Stimulated activated CD8-positive, alpha-beta memory T cell treated with anti-CD3 and anti-CD28 coated beads, Interleukin-12 subunit alpha, Interleukin-12 subunit beta, amount 100 ng/mL, for 4 hours (primary cell): ENCODE measurements at places on chromosomes 5 and 9.

DNA sequence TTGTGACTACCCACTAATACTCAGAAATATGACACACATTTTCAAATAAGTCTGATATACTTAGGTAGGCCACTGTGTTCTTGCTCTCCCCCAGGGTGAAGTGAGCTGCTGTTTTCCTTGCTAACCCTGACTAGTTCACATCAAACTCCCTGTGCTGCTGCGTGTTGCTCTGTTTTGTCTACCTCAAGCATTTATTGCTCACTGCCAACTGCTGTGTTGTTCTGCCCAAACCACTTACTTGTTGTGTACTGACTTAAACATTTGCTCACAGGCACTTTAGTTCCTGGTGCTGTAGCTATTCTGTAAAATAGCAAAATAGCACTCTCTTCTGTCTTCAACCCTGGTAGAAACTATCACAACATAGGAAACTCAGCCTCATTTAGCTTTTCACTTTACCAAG, 255.7 kb downstream of the HCN1 start:
- DNase-seq: no peak

- no peak for DNase-seq
Observed at GRCh38 chr9:136044207-136044970, 50.7 kb downstream of the NACC2 start.

- no peak for DNase-seq
Observed at GRCh38 chr9:122580360-122580759, 2.8 kb downstream of the OR1L8 start.

DNA sequence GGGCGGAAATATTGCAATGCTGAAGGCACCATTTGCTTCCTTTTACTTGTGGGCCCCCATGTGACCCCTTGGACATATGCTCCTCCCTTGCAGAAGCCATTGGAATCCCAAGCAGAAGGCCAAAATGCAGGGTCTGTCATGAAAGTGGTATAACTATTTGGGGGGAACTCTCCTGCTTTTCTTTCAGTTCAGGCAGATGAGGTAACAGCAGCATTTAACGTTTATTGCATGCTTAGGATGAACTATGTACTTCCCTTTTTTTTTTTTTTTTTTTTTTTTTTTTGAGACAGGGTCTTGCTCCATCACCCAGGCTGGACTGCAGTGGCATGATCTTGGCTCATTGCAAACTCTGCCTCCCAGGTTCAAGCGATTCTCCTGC, 7.8 kb downstream of the FOXI1 start:
- DNase-seq: no peak

DNA sequence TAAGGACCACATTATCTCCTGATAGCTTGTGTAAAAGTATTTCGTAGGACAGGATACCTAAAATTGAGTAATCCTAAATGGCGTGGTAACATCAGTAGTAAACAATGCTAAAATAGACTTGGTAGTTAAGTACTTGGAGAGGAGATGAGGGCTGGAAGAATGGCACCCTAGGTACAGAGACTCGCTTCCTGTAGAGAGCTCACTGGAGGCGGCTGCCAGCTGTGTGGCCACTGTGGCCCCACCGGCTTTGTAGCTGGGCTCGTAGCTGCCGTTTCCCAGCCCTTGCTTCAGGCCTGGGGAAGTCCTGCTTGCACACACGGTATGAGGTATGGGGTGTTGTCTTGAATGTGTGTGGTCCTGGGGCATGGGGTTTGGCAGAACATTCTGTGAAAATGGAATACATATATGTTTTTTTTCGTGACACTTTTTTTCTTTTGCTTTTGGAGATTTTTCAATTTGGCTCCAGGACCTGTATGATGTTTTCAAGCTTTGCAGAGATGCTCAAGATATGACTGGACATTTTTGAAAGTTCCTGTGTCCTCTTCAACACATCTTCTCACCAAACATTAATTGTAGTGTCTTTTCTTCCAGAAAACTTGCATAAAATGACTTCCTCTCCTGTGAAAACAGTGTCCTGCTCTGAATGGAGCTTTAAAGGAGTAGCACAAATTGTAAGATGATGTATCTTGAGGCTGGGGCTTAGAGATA, 58.0 kb downstream of the RCL1 start:
- no peak for DNase-seq

DNA sequence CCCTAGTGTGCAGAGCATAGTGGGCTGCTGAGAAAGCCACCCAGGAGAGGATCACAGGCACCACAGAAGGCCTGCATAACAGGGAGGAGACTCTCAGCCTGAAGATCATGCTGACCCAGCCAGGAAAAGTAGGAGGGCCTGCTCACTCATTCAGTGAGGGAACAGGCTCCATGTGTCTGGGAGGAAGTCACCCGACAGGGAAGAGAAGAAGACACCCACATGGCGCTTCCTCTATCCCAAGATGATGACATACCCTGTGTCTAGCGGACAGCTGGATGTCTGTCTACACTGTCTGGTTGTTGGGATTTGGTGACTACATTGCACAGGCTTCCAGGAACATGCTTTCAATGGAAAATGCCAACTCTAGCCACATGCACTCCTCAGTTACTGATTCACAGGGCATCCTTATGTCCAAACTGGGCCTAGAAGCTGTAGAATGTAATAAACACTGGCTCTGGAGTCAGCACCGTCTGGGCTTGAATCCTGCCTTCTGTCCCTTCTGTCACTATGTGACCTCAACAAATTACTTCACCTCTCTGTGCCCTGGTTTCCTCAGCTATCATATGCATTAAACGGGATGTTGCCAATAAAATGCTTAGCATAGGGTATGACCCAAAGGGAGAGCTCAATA, 47.6 kb downstream of the KLHL3 start:
- no peak for DNase-seq
